ENCODE measurements at places on chromosomes 7 and 10.

DNA sequence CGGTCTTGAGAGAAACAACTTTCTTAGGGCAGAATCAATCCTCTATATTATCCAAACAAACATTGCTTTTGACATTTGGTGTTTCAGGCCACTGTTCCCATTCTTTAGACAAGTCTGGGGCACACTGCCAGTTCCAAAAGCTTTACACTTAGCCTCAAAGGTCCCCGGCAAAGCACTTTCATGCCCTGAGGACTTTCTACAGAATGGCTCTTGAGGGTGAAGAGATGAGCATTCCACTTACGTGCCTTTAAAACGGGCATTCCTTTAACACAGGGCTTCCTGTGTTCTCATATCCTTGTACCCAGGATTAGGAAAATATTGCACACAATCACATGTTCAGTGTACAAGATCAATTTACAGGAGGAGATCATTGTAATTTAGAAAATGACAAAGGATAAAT lies 13.1 kb upstream of the TMEM213 start:
- no peak for DNase-seq

DNA sequence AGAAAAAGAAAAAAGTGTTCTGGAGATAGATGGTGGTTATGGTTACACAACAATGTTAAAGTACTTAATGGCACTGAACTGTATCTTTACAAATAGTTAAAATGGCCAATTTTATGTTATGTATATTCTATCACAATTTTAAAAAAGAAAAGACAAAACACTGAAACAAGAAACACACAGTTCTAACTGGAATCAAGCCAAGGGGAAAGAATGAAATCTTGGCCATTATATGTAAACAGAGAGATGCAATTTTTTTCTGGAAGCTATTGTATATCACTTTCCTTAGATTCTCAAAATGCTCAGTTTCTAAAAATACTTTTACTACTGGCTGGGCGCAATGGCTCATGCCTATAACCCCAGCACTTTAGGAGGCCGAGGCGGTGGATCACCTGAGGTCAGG lies 4.1 kb downstream of the COA1 start:
- no peak for DNase-seq

GRCh38 chr10:91742229-91742628 lies 56.0 kb upstream of the TNKS2 start:
- DNase-seq: no peak

- DNase-seq: no peak
Observed at GRCh38 chr7:44117801-44118429, 5.4 kb downstream of the POLD2 start.

DNA sequence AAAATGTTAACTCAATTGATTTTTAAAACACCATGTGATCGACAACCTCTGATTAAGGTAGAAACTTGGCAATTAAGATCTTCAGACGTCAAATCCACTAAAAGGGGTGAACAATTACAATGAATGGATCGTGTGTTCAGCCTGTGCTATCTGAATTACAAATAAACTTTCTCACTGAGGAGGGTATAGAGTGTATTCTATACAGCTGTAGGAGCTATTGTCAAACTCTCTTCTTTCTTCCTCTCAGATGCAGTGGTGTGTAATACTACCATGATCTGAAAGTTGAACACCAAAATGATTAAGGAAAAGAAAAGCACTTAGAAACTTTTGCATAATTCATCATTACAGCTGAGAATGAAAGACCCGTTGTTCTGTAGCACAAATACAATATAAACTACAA lies 32.2 kb upstream of the MACC1 start:
- no peak for DNase-seq

DNA sequence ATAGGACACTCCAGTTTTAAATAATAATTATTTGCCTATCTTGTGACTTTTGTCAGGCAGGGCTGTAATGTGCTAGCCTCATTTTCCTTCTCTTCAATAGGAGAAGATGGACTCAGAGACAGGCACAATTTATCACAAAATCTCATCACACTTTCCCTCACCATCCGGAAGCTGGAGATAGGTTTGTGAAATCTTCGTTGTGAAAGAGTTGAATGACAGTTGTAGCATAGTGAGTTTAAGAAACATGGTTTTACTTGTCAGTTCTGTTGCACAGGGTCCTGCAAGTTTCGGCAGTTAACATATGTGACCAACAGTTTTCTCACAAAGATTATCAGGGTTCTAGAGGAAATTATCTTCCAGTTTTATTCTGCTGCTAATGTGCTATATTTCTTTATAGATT lies 37.7 kb upstream of the MAP3K8 start:
- DNase-seq: no peak

DNA sequence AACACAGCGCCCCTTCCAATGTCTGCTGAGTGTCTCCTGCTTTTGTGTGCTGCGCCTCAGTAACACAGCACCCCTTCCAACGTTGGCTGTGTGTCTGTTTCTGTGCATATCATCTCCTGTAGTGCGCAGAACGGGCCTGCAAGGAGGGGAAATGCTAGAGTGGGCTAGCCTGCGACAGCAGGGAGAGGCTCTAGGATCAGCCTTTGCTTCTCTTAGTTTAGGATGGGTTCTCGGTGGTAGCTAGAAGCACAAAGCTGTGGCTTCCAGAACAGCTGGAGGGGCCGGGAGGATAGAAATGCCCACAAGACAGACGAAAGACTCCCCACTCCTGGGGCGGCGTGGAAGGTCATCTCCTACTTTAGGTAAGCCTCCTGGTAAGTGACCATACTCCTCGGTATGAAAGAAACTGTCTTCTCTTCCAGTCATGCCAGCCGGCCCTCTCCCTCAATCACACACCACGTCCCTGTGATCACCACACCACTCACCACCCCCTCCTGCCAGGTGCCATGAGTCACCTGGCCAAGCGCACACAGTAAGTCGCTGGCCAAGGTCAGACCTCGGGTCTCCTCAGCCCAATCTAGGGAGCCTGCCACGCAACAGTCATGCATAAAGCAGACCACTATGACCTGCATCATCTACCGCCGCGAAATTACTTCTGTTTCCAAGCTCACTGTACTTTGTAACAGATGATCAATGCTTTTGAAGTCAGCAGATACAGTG lies 4.8 kb downstream of the PITRM1 start:
- DNase-seq: no peak

DNA sequence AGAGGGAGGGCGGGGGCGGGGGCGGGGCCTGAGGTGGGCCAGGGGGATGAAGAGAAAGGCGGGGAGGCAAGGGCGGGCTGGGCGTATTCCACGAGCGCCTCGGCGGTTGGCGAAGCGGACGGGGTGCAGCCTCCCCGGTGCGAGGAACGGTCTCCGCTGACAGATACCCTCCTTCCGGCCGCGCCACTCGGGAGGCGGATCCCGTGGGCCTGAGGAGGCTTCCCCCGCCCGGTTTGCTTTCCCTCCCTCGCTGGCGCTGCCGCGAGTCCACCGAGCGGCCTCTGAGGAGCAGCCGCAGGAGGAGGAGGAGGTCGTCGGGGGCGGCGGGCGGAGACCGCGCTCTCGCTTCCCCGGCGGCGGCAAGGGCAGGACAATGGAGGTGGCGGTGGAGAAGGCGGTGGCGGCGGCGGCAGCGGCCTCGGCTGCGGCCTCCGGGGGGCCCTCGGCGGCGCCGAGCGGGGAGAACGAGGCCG lies at the start of gene TRIM24:
Gene TRIM24 (plus strand): TSS at position 84 of the 473 bp plus-strand sequence. CDS start 290 bp downstream, at position 374.
- no peak for DNase-seq

DNA sequence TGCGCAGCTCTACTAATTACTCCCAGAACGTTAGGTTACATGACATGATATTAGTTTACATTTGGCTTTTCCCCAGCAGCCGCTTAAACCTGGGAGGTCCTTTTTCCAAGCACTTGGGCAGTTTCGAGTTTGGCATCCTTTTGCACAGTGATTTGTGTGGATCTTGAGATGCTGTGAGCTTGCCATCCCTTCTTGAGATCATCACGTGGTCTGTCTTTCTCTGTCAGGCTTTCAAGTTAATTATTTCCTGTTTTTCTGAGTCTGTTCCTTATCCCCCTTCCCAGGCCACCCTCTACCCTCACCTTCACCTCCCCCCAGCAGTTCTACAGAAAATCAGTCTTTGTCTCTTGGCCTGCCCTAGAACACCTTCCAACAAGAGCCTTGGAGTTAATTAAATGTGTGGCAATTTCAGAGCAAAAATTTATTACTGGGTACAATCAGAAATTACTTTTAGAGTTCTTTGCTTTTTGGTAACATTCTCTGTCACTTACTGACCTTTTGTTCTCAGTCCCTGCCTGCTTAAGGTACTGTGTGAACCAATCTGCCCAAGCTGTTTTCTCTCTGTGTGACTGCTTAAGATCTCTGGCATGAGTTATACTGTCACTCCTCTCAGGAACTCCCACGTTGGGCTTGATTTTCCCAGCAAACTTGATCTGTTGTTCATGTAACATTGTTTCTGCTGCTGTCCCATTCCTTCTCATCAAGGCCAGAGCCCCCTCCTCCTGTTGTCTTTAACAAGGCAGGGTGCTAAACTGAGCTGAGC lies 3.1 kb upstream of the SLF2 start:
- DNase-seq: no peak

GRCh38 chr7:95859429-95859828 lies 87.1 kb downstream of the DYNC1I1 start:
- no peak for DNase-seq

DNA sequence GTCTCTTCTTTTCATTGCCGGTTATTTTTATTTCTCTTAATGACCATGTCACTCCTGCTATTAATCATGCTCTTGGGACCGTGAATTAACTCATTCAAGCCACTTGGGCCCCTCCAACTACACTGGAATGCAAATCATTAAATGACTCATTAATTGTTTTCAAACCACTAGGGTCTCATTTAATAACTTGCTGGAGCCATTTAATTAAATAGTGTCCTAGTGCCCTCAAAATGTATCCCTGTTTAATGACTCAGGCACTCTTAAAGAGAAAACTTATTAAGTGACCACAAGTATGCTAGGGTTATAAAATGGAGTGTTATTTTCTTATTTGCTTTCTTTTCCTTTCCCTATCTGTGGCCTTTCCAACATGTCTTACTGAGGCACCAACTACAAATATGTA lies 73.0 kb downstream of the PLXDC2 start:
- no peak for DNase-seq

- no peak for DNase-seq
Observed at GRCh38 chr7:96486681-96487080, 164.8 kb upstream of the SLC25A13 start.

GRCh38 chr7:22895140-22895827 lies 72.6 kb upstream of the TOMM7 start:
- DNase-seq: no peak

- DNase-seq: no peak
Observed at GRCh38 chr10:116281775-116282174, 8.8 kb upstream of the GFRA1 start.

DNA sequence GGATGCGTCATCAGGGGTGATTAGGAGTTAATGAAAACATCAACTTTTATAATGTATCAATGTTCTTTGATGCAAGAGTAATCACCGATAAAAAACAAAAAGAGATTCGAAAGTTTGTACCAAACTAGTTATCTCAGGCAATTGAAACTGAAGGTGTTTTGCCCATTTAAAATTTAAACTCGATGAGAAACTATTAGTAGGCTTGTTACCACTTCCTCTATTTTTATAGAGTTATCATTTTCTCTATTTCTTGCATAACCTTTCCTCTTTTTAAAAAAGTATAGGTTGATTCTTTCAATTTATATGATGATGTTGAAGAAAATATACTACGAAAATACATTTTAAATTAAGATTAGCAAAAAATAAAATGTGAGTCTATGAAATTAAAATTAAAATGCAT lies 597.3 kb upstream of the POT1 start:
- DNase-seq: no peak

Measured in stimulated activated CD8-positive, alpha-beta memory T cell treated with anti-CD3 and anti-CD28 coated beads, Interleukin-7, amount 100 ng/mL, for 24 hours (primary cell).